ENCODE measurements at places on chromosomes 1 and 21.

GRCh38 chr1:230215031-230215430 is 148.0 kb downstream of the GALNT2 start:
- DNase-seq: no peak

- no peak for DNase-seq
These were observed 245.6 kb downstream of the RRAGC start for GRCh38 chr1:38613996-38614395.

- no peak for DNase-seq
These were observed 130.3 kb downstream of the GLIS1 start for GRCh38 chr1:53608676-53609075.

DNA sequence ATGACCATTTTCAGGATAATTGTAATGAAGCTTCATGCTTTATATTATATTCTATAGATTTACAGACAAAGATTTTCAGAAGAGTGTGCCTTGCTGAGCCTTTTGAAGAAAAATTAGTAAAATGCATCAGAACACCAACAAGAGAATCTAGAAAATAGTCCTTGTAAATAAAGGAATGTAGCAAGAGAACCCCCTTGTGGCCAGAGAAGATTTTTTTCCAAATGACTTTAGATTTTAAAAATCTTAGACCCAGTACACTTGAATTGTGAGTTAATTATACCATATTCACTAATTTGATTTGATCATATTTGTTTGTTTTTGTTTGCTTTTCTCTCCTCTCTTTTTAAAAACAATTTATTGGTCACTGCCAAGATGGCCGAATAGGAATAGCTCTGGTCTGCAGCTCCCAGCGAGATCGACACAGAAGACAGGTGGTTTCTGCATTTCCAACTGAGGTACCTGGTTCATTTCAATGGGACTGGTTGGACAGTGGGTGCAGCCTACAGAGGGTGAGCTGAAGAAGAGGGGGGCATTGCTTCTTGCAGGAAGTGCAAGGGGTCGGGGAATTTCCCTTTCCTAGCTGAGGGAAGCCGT is 12.8 kb upstream of the IFI44L start:
- DNase-seq: no peak

GRCh38 chr1:27727126-27727525 is 1.4 kb downstream of the FAM76A start:
- DNase-seq: no peak

GRCh38 chr1:52771384-52771783 is 45.1 kb downstream of the ZYG11B start:
- no peak for DNase-seq

GRCh38 chr1:19737104-19737825 is 62.5 kb downstream of the TMCO4 start:
- no peak for DNase-seq

- DNase-seq: no peak
These were observed 9.1 kb upstream of the PCNX2 start for GRCh38 chr1:233304489-233305102.

DNA sequence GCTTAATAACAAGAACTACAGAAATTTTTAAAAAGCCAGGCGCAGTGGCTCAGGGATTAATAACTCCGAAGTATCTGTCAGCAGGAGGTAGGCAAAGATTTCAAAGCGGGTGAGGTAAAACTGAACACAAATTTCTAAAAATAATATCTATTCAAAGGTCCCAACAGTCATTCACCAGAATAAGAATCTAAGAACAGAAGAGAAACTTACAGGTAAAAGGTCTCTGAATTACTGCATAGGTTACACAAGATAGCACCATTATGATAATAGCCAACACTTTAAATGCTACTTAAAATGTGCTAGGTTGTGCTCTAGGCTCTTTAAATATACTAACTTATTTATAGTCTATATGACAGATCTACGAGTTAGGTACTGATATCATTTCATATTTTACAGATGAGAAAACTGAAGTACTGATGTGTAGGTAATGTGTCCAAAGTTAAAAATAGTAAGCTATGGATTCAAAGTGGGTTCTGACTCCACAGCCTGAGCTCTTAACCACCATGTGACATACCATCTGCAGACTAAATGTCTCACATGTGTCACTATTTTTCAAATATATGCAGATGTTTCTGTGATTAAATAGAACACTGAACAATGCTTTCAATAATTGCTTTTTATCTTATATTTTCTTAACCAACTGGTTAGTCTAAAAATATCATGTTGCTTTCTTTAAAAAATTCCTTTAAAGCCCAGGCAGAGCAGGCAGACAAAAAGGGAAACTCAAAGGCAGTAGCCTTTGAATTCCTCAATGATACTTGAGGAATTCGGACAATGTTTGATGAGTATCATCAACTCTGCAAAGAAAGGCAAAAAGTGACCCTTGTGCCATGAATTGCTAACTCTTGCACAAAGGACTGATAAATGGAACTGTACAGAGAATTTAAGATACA is 80.5 kb upstream of the TTC39A start:
- no peak for DNase-seq

DNA sequence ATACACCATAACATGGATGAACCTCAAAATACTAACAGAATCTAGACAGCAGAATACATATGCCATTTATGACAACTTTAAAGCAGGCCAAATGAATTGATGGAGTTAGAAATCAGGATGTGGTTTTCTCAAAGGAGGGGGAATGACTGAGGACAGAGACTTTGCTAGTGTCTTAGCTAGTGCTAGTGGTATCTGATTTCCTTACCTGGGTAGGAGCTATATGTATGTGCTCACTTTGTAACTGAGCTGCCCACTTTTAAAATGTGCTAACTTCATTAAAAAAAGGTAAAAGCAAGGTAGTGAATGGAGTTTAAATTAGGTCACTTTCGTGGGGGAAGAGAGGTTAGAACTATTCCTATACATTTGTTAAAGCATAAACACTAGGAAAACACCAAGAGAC is 2.6 kb downstream of the GTF2B start:
- no peak for DNase-seq

DNA sequence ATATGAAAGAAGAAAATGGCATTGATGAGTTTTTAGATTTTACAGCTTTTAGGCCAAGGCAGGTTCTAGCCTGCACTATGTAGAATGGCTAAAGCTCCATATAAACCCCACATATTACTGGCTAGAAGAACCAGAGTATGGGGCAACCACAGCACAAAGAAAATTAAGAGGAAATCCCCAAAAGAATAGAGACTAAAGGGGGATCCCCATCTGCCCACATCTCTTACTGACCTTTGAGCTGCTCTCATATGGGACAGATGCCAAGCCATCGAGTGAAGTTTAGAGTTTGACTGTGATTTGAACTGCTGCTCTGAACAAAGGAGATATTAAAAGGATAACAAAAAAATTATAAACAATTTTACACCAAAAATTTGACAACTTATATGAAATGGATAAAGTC is 102.2 kb upstream of the HAO2 start:
- no peak for DNase-seq

DNA sequence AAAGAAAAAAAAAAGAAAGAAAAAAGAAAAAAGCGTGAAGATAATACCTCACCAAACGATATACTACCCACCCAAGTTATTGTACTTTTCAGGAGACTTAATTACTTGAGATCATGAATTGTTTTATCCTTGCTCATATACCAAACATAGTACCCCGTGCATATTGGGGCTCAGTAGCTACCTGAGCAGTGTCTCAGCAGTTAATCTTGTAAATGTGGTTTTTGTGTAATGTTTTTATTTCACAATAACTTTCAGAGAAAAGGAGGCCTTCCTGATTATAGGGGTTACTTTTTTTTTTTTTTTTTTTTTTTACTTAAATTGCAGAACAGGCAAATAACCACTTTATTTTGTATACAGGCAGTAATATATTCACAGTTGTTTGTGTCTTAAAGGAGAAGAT is 80.3 kb downstream of the OSBPL9 start:
- DNase-seq: no peak

DNA sequence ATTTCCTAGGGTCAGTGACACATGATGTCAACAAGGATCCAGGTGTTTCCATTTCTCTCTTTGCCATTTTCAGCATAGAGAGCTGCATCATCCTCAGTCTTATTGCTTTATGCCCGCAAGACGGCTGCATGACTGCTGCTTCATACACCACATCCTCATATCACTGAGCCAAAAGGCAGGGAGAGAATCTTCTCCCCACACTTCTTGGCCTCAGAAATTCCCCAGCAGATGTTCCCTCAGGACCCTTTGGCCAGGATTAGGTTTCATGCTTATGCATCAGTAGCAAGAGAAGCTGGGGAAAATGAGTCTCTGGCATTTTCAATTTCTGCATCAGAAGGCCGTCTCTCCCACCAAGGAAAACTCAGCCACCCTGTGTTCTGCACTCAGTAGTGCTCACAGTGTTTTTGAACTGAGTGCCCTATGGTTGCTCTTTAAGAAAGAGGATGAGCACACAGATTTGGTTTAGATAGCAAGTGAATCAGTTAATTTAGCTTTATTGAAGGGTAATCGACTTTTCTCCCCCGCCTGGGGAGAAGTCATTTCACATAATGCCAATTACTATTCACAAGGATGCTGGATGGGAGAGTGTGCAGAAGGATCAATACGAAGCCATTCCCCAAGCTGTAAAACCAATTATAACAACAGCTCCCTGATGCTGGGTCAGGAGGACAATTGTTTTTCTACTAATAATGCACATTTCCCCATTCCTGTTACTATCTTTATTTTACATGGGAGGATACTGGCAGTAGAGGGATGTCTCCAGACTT is 360.2 kb downstream of the HHIPL2 start:
- DNase-seq: no peak

DNA sequence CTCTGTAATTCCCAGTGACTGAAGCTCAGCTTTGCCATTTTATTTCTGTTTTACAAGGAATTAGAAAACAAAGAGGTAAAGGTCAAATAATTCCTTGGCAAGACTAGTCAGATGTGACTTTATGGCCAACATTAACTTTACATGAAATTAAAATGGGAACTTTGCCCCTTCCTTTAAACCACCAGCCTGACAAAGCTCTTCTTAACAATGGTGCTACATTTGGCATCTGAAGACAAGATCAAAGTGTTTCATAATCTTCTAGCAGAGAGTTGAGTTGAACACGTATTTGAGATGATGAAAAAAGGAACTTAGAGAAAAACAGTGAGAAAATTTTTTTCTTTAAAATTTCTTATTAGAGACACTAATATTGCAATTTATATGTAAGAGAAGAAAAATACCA is 193.8 kb downstream of the AK5 start:
- DNase-seq: no peak

DNA sequence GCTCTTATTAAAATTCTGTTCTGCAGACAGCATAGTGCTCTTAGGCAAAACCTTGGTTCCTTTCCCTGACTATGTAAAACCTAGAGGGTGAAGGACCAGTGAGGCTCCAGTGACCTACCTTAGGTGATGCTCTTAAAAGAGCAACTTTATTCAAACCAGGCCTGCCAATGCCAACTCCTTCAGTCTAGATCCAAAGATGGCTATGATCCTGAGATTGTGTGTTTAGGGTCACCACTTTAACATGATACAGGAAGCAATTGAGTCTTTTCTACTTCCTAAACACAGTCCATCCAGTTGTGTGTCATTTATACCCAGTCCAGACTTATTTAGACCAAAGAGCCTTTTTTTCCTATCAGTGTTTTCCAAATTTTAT is 10.8 kb downstream of the MCL1 start:
- no peak for DNase-seq

DNA sequence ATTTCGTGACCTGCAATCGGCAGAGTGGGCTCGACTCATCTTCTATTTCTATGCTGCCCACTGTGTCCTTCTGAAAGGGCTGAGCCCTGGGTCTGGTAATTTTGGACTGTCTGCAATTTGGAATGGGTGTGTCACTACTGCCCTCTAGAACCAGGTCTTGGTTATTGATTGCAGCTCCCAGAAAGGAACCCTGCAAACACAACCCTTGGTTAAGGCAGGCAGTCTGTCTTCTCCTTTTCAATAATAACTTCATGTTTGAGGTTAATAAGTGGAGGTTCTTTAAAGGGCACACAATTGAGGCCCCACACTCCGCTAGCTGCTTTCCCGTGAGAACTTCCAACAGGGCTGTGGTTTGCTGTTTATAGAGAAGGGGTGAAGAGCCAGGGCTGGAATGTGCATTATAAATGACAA is 79.9 kb upstream of the LYST start:
- DNase-seq: no peak

DNA sequence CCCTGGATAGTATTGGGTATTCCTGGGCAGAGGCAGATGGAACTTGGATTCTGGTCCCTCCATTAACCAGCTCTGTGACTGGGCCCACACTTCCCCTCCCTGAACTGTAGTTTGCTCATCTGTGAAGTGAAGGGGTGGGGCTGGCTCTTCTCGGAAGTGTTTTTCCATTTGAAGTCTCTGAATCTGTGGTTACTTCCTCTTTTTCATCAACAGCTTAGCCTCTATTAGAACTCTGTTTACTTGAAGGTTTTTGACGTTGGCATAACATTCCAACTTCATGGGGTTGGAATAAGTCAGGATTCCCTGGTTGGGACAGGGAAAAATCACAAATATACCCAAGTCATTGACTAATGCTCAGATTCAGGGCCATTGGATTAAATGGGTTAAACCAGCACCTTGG is 3.6 kb downstream of the KIAA0040 start:
- peak; percentile 81 for DNase-seq

DNA sequence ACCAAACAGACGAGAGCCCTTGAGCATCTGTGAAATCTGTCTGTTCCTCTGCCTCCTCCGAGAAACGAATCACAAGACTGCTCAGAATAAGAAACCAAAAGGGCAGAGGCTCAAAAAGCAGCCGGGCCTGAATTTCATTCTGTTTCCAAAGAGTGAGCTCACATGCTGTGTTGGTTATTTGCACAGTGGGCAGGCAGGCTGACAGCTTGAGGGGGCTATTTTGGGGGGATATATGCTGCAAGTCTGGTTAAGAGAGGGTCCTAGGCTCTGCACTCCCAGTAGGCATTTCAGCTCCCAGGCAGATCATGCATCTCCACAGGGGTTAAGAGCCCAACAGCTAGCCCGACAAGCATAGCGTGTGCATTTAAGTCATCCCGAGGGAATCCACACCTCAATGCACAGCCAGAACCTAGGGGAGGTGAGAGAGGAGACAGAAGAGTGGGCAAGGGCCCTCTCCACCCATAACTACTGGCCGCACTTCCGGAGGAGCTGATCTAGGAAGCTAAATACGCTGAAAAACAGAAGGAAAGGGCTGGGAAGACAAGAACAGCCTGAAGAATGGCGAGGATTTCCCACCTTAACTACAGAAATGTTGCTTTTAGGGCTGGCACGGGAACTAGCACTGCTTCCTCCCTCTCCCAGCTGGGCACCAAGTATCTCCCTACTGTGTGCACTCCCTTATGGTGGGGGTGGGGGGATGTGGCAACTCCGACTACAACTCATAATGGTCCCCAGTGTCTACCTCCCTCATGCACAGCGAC is 3.7 kb downstream of the PGBD5 start:
- DNase-seq: no peak

DNA sequence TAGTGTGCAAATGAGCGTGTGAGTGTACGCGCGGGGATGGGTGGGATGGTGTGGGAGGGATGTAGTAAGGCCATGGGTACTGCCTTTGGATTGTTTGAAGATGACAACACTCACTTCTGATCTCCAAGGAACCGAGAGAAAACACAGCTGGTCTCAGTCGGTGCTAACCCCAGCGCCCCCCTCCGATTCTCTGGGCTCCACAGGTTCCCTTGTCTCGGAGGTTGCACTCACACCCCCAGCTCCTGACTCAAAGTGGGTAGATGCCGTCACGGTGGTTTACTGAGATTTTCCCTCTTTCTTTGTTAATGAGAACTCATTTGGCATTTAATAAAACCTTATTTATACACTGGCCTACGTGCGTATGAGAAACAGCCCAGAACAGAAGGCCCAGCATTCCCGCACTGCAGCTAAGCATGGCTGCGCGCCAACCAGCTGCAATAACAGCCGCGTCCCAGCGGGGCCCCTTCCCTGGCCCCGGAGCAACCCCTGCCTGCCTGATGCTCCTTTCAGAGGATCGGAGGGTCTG is 25.8 kb downstream of the ABCA4 start:
- no peak for DNase-seq

Measured in activated CD4-positive, alpha-beta memory T cell treated with anti-CD3 and anti-CD28 coated beads for 36 hours (primary cell).